Foreskin keratinocyte (primary cell): ENCODE measurements at places on chromosomes 1 and 21. TPM values are rescaled to one million over a fixed set of nuclear protein-coding genes. Genes with fewer than 3 reads are reported as not detected.

The GCSAML gene
- polyA plus RNA-seq: not detected in 2 replicates

The WDR64 gene
- not detected in 2 replicates for polyA plus RNA-seq

The HAO2 gene
- not detected in 2 replicates for polyA plus RNA-seq

The SLFNL1 gene
- polyA plus RNA-seq: not detected in 2 replicates

The OR2T33 gene
- not detected in 2 replicates for polyA plus RNA-seq

The B3GALT2 gene
- polyA plus RNA-seq: not detected in 2 replicates
